ENCODE measurements at places on chromosomes 5 and 9. TPM values are rescaled to one million over a fixed set of nuclear protein-coding genes. Genes with fewer than 3 reads are reported as not detected.

ADGRD2 gene
- 0.29 TPM for total RNA-seq

FBXW2 gene
- 46.2 TPM for total RNA-seq

FGF10 gene
- total RNA-seq = 0.71 TPM

ADAMTS6 gene
- total RNA-seq = 1.1 TPM
